ENCODE measurements at places on chromosomes 12 and 14.

DNA sequence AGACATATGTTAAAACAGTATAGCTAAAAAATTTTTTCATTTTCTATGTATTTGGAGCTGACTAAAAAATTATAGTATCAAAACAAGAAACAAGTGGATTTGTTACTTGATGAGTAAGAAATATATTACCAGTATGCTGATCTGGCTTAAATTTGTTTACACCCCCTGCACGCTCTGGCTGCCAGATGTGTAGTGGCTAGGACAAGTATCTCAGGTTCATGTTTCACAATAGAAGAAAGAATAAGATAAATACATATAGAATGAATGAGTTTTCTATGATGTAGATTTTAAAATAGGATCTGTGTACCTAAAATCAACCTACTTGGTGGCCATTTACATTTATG lies 13.1 kb downstream of the NAA30 start:
- DNase-seq = no peak

DNA sequence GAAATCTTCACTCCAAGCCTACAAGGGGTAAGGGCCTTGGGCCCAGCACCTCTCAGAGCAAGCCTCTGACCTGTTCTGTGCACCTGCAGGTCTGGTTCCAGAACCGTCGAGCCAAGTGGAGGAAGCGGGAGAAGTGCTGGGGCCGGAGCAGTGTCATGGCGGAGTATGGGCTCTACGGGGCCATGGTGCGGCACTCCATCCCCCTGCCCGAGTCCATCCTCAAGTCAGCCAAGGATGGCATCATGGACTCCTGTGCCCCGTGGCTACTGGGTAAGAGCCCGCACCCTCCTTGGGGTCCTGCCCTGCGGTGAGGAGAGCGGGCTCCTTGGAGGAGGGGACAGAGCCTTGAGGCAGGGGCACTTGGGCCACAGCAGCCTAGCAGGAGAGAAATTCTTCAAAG lies 20.3 kb downstream of the VSX2 start:
- DNase-seq = no peak

DNA sequence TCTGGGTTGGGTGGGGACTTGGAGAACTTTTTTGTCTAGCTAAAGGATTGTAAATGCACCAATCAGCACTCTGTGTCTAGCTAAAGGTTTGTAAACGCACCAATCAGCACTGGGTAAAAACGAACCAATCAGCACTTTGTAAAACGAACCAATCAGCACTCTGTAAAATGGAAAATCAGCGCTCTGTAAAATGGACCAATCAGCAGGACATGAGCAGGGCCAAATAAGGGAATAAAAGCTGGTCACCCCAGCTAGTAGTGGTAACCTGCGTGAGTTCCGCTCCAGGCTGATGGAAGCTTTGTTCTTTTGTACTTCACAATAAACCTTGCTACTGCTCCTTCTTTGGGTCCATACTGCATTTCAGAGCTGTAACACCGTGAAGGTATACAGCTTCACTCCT lies 1.7 kb upstream of the ACOT2 start:
- DNase-seq = no peak

GRCh38 chr14:58705066-58705465 lies 67.3 kb downstream of the DACT1 start:
- no peak for DNase-seq

GRCh38 chr12:66399911-66400306 lies 97.6 kb downstream of the HELB start:
- DNase-seq = no peak

DNA sequence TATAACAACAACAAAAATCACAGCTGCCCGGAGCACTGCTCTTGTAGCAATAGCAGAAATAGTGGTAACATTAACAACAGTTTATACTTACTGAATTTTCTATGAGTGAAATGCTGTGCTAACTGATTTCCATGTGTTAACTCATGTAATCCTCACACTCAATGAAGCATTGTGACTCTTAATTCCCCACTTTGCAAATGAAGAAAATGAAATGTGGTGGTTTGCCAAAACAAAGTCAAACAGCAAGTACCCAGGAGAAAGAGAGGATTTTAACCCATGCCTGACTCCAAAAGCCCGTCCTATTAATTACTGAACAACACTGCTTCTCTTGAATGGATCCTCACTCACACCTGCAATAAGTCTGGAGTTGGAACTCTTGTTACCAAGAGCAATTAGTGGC lies 123.5 kb downstream of the MED13L start:
- DNase-seq = no peak

DNA sequence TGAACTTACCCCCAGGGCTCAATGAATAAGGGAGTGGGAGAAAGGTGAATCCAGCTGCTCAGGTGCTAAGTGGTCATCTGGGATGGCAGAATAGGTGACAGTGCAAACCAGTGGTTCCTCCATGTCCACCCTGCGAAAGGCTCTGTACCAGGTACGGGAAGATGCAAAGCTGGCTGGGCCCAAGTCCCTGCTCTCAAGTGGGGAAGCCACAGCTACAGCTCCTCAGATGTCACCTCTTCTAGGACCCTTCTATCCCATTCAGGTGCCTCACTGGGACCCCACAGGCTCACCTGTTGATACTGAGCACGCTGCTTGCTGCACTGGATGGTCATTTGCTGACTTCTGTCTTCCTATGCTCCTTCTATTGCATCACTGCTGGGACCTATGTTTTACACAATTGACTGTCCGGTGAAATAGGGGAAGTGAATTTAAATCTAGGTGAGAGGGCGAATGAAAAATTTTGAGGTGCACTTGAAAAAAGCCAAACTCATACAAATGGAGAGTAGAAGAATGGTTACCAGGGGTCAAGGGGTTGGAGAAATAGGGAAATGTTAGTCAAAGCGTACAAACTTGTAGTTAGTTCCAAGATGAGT lies 20.3 kb upstream of the PPP4R4 start:
- no peak for DNase-seq

GRCh38 chr12:109797905-109798669 lies 35.1 kb downstream of the TRPV4 start:
- peak; percentile 61 for DNase-seq

- DNase-seq = no peak
Measured at GRCh38 chr14:38207377-38207735, 348 bp upstream of the SSTR1 start.

DNA sequence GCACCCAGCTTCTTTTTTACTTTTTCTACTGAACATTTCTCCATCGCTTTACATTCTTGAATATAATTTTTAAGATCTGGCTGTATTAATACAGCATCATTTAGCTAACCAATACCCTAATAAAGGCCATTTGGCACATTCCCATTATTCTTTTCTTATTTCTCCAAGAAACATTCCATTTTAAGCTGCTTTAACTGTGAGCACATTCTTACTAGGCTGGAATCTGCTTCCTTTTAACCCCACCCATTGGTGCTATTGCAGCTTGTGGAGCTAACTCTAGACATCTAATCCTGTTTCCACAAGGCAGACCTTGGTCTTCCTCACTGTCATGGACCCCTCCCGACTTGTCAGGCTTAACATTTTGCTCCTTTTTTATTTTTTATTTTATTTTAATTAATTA lies 15.2 kb downstream of the CALM1 start:
- DNase-seq = no peak

Measured in SIG-M5 (cell line).